ENCODE measurements at places on chromosomes 4 and X.

GRCh38 chr4:144402176-144402575, 243.8 kb upstream of the HHIP start:
- no peak for DNase-seq

GRCh38 chr4:183962419-183962818, 57.3 kb downstream of the STOX2 start:
- DNase-seq = no peak

- DNase-seq = peak; percentile 15
Observed at GRCh38 chrX:9644335-9644734, 121.3 kb downstream of the GPR143 start.

- DNase-seq = no peak
Observed at GRCh38 chr4:187016101-187016500, 292.4 kb upstream of the FAT1 start.

GRCh38 chr4:109879636-109880314, 31.9 kb downstream of the LRIT3 start:
- DNase-seq = no peak

DNA sequence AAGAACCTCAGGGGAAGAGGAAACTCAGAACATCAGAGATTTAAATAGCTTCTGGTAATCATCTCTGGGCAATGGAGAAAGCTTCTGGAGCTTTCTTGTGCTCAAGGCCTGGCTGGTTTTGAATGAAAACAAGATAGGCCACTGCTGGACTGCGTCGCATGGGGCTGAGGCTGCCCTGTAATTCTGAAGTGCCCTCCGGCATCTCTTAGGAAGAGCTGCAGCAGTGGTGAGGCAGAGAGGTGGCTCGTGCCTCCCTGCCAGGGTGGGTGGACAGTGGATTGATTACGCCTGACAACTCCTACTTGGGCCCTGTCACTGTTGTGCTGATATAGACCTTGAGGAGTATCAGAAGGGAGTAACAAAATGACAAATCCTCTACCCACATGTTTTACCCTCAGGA, 279.7 kb downstream of the NR3C2 start:
- no peak for DNase-seq

- DNase-seq = no peak
Observed at GRCh38 chr4:111681751-111682150, 463.5 kb upstream of the FAM241A start.

DNA sequence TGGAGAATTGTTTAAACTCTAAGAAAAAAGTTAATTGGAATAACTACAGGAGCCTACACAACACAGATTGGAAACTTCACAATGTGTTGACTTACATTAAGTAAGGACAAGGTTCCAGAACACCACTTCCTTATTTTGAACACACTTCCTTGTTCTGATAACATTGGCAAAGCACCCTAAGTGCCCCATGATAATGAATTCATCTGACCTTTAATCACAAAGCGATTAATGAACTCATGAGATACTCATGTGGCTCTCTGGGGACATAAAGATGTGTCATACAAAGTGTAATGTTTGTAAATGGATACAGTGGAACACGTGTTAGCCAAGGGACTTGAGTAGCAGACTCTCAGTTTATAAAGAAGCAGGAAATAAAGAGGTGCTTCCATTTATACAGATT, 69.0 kb upstream of the ATOH1 start:
- no peak for DNase-seq

- no peak for DNase-seq
Observed at GRCh38 chr4:168612450-168613135, 115.7 kb downstream of the PALLD start.

- no peak for DNase-seq
Observed at GRCh38 chr4:168408620-168409019, 71.7 kb downstream of the DDX60L start.

DNA sequence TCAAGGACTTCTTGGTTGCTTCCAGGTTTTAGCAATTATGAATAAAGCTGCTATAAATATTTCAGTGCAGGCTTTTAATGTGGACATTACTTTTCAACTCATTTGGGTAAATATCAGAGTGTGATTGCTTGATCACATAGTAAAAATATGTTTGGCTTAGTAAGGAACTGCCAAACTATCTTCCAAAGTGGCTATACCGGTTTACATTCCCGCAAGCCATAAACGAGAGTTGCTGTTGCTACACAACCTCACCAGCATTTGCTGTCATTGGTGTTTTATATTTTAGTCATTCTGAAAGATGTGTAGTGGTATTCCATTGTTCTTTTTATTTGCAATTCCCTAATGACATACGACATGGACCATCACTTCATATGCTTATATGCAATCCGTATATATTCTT, 30.9 kb upstream of the SPOCK3 start:
- DNase-seq = no peak

GRCh38 chrX:118665204-118665603, 62.2 kb upstream of the IL13RA1 start:
- no peak for DNase-seq

GRCh38 chrX:22118161-22118830, 86.2 kb downstream of the PHEX start:
- no peak for DNase-seq

DNA sequence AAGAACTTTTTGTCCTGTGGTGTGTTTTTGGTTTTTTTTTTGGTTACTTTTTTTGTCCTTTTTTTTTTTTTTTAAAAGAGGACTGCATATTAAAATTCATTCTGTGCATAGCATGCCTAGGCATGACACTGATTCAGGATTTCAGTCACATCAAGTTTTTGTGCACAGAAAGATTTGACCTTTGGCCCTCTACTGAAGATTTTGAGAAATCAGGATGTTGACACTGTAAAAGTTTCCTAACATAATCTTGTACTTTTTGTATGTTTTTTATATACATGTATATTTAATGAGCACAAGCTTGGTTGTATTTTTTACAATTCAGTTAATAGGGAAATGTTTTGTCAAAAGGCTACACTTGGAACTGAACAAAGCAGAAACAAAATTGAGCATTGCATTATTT, 100.0 kb upstream of the DDX3X start:
- no peak for DNase-seq

- no peak for DNase-seq
Observed at GRCh38 chr4:11053601-11054220, 369.1 kb upstream of the CLNK start.

DNA sequence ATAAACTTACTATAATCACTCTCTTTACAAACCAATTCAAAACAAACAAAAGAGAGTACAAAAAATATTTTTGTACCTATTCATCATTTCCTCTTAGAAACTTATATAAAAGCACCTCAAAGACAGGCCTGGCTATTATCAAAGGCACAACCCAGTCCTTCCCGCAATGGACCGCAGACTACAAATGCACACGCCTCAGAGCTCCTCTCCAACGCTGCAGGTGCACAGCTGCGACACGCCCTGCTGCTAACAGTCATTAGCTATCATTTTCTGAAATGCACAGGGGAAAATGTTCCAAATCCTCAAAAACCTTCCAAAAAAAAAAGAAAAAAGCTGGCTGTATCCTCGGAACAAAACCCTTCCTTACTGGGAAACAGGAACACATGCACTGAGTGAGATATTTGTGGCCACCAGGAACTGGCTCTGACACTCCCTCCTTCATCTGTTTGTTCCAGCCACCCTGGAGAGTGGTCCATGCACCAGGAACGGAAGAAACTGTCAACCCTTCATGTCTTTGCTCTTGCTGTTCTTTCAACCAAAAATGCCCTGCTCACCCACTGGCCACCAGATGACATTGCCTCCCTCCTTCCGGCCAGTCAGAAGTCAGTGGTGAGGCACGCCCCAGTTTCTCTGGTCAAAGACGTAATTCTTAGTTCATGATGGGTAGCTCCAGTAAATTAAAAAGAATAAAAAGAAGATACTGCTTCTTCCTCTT, 16.7 kb downstream of the IRF2 start:
- no peak for DNase-seq

- no peak for DNase-seq
Observed at GRCh38 chrX:137878401-137878800, 312.5 kb downstream of the ZIC3 start.

- no peak for DNase-seq
Observed at GRCh38 chr4:42768125-42768748, 111.3 kb upstream of the ATP8A1 start.

DNA sequence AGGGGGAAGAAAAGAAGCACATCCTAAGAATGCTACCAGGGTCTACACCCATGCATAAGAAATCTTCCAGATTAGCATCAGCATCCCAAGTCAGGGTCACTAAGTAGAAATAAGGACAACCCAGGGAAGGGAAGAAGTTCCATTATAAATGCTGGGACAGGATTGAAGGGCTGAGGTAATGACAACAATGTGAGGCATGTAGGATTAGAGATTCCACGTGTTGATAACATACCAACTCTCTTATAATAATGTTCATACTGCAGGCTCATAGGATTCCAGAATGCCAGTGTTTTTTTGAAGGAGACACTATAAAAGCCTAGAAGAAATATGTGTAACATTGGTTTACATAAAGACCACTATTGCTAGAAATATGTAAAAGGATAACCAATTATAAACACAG, 201.2 kb downstream of the MID1IP1 start:
- no peak for DNase-seq

- DNase-seq = no peak
Observed at GRCh38 chr4:5217421-5217820, 166.1 kb downstream of the STK32B start.

DNA sequence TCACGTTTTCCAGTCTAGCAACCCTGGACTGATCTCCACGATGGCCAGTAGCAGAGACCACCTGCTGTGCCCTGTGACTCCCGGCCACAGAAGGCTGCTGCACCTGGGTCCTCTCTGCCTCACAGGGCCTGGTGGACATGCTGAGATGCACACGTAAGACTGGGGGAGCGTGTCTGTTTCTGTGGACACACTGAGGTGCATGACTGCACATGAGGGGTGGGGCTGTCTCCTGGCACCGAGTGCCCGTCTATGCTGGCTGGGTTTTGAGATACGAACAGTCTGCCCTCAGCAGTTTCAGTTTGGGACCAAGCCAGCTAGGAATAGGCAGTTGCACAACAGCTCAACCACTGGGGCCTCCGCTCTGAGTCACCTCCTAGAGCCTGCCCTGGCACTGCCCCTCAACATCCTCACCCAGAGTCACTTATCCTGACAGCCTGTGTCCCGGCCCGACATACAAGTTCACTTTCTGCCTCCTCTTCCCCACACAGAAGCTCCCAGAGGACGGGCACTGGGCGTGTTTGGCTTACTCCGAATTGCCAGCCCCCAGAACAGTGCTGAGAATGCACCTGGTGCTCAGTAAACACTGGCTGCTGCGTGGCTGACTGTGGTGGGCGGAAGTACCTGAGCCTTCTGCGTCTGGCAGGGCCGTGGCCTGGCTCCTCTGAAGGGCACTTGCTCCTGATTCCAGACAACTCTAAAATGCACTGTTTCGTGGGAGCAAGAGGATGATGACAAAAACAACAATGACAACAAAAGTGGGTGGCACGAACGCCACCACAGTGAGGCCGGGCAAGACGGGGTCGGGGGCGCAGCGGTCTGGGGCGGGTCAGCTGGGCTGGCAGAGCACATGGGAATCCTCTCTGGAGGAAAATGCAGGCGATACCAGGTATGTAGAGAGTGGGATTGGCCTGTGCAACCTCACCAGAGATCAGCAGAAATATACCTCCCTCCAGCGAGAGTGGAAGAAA, 30.9 kb downstream of the RNF212 start:
- no peak for DNase-seq

DNA sequence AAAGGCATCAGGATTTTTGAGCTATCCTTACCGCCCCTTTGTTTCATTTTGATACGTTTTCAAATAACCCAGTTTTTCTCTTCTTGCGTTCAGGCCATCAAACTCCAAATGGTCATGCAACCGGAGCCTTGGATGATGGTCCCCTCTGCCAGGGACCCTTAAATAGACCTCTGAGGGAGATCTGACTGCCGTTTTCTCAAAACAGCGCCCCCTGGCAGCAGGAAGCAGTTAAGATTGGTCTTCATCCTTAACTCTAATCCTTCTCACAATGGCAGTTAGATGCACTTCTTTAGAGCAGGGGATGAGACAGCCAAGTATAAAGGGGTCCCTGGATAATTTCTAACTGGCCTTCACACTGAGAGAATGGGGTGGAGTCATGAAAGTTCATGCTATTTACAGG, 525.0 kb upstream of the SPANXN1 start:
- DNase-seq = no peak

DNA sequence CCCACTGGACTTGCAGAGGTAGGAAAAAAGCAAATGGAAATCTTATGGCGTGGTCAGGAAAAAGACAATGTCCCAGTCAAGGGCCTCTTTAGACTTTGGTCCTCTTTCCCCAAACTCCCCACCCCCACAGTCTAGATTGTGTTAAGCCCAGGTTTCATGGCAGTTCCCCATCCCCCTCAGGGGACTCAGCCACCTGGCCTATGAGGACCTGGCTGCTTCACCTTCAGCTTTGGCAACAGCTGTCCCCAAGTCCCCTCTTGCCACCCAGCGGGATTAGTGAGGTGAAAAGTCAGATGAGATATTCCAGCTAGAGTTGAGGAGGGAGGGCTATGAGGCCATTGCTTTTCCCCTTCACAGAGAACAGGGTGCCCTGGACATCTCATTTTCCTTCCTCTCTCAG, 457 bp downstream of the RIPPLY1 start:
- DNase-seq = no peak

- DNase-seq = no peak
Observed at GRCh38 chr4:185801471-185801870, 10.5 kb downstream of the SORBS2 start.

DNA sequence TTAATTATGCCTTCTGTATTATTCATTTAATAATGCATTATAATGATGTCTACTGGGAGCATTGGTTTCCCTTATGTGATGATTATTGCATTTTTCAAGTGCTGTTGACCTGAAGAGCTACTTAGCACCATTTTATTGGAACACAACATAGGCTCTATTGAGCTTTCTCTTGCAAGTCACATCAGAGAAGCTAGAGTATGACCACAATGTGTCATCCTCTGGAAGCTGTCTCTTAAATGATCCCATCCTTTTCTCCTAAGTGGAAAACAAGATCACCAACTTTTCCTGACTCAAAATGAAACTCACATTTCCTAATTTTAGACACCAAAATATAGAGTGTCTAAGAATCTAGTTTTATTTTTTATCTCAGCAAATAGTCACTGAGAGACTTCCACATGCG, 1451.9 kb downstream of the PCDH7 start:
- no peak for DNase-seq

DNA sequence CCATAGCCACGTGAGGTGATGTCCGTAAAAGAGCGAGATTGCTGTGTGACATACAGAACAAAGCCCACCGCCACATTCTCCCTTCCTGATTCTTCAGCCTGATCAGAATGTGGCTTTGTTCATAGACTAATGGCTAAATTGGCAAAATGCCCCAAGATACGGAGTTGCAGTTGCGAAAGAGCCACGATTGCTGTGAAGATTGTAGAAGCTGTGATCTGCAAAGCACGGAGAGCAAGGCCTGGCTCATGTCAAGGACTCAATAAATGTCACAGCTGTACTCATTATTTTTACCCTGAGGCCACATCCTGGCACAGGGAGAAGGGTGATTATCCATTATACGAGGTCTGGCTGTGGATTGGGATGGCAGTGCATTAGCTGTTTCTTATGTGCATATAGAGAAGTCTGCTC, 34.2 kb downstream of the ARSD start:
- no peak for DNase-seq

- no peak for DNase-seq
Observed at GRCh38 chr4:89156174-89156914, 45.0 kb downstream of the TIGD2 start.

- no peak for DNase-seq
Observed at GRCh38 chr4:70721747-70722146, at the start of gene RUFY3. RUFY3 (plus strand) TSS chr4:70721964; CDS start chr4:70722574, 610 bp downstream.

GRCh38 chr4:93897559-93897958, 69.0 kb downstream of the ATOH1 start:
- DNase-seq = no peak

- no peak for DNase-seq
Observed at GRCh38 chr4:110615353-110616237, 7.3 kb downstream of the PITX2 start.
